ENCODE measurements at places on chromosomes 1 and 21. TPM values are rescaled to one million over a fixed set of nuclear protein-coding genes. Genes with fewer than 3 reads are reported as not detected.

The MROH7 gene
- total RNA-seq = 0.50 TPM

The SFT2D2 gene
- 58.2 TPM for total RNA-seq

The CRNN gene
- not detected for total RNA-seq

The PIK3R3 gene
- 6.3 TPM for total RNA-seq

The CHRM3 gene
- total RNA-seq = under 0.01 TPM

The CYP4A22 gene
- total RNA-seq = not detected

The NBPF20 gene
- 3.3 TPM for total RNA-seq

The KIF2C gene
- 2.2 TPM for total RNA-seq

The S100PBP gene
- total RNA-seq = 29.9 TPM

The MLLT11 gene
- total RNA-seq = 3.1 TPM

The SERTAD4 gene
- total RNA-seq = 0.29 TPM

The HTR1D gene
- not detected for total RNA-seq

The NOS1AP gene
- total RNA-seq = 0.29 TPM

The PLPPR5 gene
- total RNA-seq = under 0.01 TPM

The RABGAP1L gene
- 35.4 TPM for total RNA-seq

The RYR2 gene
- total RNA-seq = not detected

The SYT14 gene
- total RNA-seq = 8.1 TPM

The ALPL gene
- 0.87 TPM for total RNA-seq

The KPRP gene
- total RNA-seq = not detected

The CADM3 gene
- not detected for total RNA-seq

The SLC45A1 gene
- total RNA-seq = 4.8 TPM

The IGFN1 gene
- total RNA-seq = under 0.01 TPM

The CYYR1 gene
- 0.15 TPM for total RNA-seq

The FHAD1 gene
- 0.33 TPM for total RNA-seq

The HORMAD1 gene
- not detected for total RNA-seq

The PTPN14 gene
- total RNA-seq = 55.0 TPM

The TNN gene
- total RNA-seq = not detected

The PROX1 gene
- total RNA-seq = under 0.01 TPM

The ANKRD34A gene
- total RNA-seq = 0.73 TPM

The TPTE gene
- not detected for total RNA-seq

The GRIK1 gene
- not detected for total RNA-seq

The TMEM63A gene
- total RNA-seq = 22.5 TPM

The SMCP gene
- total RNA-seq = not detected
